ENCODE measurements at places on chromosomes 11 and 22. TPM values are rescaled to one million over a fixed set of nuclear protein-coding genes. Genes with fewer than 3 reads are reported as not detected.

Gene KCNQ1OT1
- 1.3 TPM for total RNA-seq

Gene TPBGL
- 0.54 TPM for total RNA-seq

Gene FXYD2
- total RNA-seq = 0.39 TPM

Gene PPFIBP2
- 21.5 TPM for total RNA-seq

Gene BAIAP2L2
- 0.18 TPM for total RNA-seq

Gene OR8B4
- total RNA-seq = not detected

Gene IFITM1
- total RNA-seq = 66.3 TPM

Gene CTSW
- not detected for total RNA-seq

Gene APOBEC3G
- 4.8 TPM for total RNA-seq

Gene TRIM6
- 53.8 TPM for total RNA-seq

Gene TSPAN32
- total RNA-seq = not detected

- no peak overlapping the region for H3K4me3 ChIP-seq
- peaks cover 11% of the 10 kb centered on the region for H3K36me3 ChIP-seq
- H3K27ac ChIP-seq = no peak overlapping the region
- no peak for DNase-seq
- no peaks in the 10 kb centered on the region for H3K27me3 ChIP-seq
Observed at GRCh38 chr11:73869332-73869949, 7.2 kb downstream of the COA4 start.

GRCh38 chr22:48799227-48799970 is 1028.3 kb downstream of the BRD1 start:
- no peaks in the 10 kb centered on the region for H3K27me3 ChIP-seq
- no peaks in the 10 kb centered on the region for H3K4me1 ChIP-seq
- no peak for DNase-seq
- no peaks in the 10 kb centered on the region for H3K36me3 ChIP-seq
- H3K4me3 ChIP-seq = no peak overlapping the region
- H3K27ac ChIP-seq = no peak overlapping the region

- no peaks in the 10 kb centered on the region for H3K36me3 ChIP-seq
- H3K27me3 ChIP-seq = no peaks in the 10 kb centered on the region
- no peak overlapping the region for H3K27ac ChIP-seq
- H3K4me3 ChIP-seq = no peak overlapping the region
Observed at GRCh38 chr11:76155500-76156227, 50.6 kb downstream of the WNT11 start.

GRCh38 chr22:22235558-22235957 is 9.0 kb upstream of the VPREB1 start:
- no peaks in the 10 kb centered on the region for H3K27me3 ChIP-seq
- H3K36me3 ChIP-seq = no peaks in the 10 kb centered on the region
- no peaks in the 10 kb centered on the region for H3K4me1 ChIP-seq
- peak; percentile 15 for DNase-seq
- H3K27ac ChIP-seq = no peak overlapping the region

DNA sequence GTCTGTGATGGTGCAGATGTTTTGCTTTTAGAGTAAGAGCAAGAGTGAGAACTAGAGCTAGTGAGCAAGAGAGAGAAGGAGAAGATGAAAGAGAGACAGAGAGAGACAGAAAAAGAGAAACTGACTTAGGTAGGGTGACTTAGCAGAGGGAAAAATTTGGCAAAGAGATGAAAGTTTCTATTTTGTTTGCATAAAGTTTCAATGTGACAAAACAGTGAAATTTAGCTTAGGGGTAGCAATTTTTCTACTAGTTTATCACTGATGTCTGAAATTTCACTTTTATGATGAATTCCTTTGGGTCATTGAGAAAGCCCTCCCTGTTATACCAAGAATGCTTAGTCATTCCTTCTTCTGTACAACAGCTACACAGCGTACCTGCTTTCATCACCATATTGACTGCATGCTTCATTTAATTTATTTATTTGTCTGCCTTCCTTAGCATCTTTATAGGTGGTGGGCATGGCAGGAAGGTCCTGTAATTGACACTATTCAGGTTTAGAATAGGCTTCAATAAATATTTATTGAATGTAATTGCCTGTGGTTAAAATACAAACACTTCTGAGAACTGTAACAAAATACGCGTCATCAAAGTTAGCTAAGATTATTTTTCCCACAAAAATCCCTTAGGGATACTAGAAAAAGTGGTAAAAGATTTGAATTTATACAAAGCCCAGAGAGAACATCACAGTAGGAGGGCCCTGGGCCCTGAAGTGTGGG is 19.9 kb upstream of the CTSC start:
- 0 out of 2 replicates have a peak overlapping the region, but pooled peaks have one; percentile 6 for H3K27ac ChIP-seq
- H3K27me3 ChIP-seq = no peaks in the 10 kb centered on the region
- no peak for DNase-seq
- no peaks in the 10 kb centered on the region for H3K36me3 ChIP-seq
- H3K4me3 ChIP-seq = no peak overlapping the region
- no peaks in the 10 kb centered on the region for H3K4me1 ChIP-seq

- H3K27ac ChIP-seq = peak overlapping the region; percentile 48
- no peaks in the 10 kb centered on the region for H3K36me3 ChIP-seq
- peaks cover 3% of the 10 kb centered on the region for H3K27me3 ChIP-seq
- H3K4me3 ChIP-seq = peak overlapping the region; percentile 54
Observed at GRCh38 chr11:14904745-14905103, 12.7 kb upstream of the CYP2R1 start.

GRCh38 chr11:16770016-16770415 is 31.6 kb downstream of the C11orf58 start:
- no peaks in the 10 kb centered on the region for H3K36me3 ChIP-seq
- H3K27me3 ChIP-seq = peaks cover 7% of the 10 kb centered on the region
- no peak overlapping the region for H3K27ac ChIP-seq
- H3K4me3 ChIP-seq = no peak overlapping the region

DNA sequence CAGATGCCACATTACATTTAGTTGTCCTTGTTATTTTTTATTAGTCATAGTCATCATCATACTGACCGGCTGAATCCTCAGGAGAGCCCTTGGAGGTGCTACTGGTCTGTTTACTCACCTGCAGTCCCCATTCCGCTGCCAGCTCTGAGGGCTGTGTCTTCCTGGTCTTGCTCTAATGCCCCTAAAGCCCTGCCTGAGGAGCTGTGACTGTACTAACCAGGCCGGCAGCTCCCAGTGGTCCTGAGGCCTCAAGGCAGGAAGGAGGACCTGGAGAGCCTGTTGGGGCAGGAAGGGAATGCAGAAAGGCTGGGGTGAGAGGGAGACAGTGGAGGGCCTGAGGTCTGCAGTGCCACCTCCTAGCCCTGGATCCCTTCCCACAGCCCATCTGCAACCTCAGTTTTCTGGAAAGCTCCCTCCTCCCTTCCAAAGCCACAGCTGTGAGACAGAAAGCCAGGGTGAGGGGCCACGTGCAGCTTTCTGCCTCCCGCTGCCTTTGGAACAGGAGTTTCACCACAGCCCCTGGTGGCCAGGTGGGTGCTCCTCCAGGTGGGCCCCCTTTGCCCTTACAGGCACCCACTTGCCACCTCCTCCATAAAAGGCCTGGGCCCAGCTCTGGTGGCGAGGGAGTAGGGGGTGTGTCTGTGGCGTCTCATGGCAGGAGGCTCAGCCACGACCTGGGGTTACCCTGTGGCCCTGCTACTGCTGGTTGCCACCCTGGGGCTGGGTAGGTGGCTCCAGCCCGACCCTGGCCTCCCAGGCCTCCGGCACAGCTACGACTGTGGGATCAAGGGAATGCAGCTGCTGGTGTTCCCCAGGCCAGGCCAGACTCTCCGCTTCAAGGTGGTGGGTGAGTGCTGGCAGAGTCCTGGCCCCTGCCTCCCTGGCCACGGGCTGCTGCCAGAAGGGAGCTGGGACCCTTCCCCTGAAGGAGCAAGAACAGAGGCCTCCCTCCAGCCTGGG is at the start of gene ZP1:
Gene ZP1 (plus strand): TSS at position 632 of the 960 bp plus-strand sequence. CDS start 20 bp downstream, at position 652.
- H3K27ac ChIP-seq = no peak within 1 kb of the TSS
- no peaks in the 10 kb centered on the region for H3K4me1 ChIP-seq
- H3K4me3 ChIP-seq = no peak within 1 kb of the TSS
- no peaks in the 10 kb centered on the region for H3K27me3 ChIP-seq

DNA sequence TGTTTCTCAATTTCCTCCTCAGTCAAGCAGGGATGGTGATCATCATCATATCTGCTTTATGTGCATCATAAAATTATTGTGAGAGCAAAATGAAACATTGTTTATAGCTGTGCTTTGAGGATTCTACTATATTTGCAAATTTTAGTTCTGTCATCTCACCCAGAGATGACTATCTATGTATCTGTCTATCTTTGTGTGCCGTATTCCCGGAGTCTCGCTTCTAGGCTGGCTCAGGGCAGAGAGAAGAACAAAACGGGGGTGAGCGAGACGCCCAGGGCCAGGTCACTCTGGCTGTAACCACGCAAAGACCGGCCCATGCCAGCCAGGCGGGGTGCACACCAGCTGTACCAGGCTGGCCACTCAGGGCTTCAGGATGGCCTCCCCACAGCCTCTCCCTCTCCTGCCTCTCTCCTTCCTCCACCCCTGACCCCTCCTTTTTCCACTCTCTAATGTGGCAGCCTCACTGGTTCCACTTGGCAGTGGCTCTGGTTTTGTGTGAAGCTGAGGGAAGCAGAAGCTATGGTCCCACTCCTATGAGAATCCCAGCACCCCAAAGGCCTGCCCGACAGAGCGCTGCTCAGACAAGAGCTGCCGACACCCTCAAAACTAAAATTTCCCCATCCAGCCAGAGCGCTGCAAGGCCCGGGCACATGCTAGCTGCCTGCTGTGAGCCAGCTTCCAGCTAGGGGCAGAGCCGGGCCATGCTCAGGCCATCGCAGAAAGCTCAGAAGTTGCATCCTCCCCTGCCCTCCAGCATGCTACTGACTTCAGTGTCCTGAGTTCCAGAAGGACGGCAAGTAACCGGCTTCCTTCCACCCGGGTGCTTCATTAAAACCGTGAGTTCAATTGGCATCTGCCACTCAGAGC is 139.5 kb upstream of the TBCEL start:
- H3K27ac ChIP-seq = no peak overlapping the region
- DNase-seq = no peak
- H3K27me3 ChIP-seq = peaks cover 30% of the 10 kb centered on the region
- no peaks in the 10 kb centered on the region for H3K36me3 ChIP-seq

GRCh38 chr22:42357221-42357620 is 75.0 kb downstream of the NFAM1 start:
- DNase-seq = no peak
- H3K27me3 ChIP-seq = no peaks in the 10 kb centered on the region
- H3K4me3 ChIP-seq = no peak overlapping the region
- H3K36me3 ChIP-seq = no peaks in the 10 kb centered on the region
- peaks cover 13% of the 10 kb centered on the region for H3K4me1 ChIP-seq

GRCh38 chr11:6418557-6419008 is 311 bp downstream of the APBB1 start:
- no peaks in the 10 kb centered on the region for H3K36me3 ChIP-seq
- H3K4me3 ChIP-seq = peak overlapping the region; percentile 62
- no peak overlapping the region for H3K27ac ChIP-seq
- peaks cover 40% of the 10 kb centered on the region for H3K27me3 ChIP-seq
- peaks cover 4% of the 10 kb centered on the region for H3K4me1 ChIP-seq

DNA sequence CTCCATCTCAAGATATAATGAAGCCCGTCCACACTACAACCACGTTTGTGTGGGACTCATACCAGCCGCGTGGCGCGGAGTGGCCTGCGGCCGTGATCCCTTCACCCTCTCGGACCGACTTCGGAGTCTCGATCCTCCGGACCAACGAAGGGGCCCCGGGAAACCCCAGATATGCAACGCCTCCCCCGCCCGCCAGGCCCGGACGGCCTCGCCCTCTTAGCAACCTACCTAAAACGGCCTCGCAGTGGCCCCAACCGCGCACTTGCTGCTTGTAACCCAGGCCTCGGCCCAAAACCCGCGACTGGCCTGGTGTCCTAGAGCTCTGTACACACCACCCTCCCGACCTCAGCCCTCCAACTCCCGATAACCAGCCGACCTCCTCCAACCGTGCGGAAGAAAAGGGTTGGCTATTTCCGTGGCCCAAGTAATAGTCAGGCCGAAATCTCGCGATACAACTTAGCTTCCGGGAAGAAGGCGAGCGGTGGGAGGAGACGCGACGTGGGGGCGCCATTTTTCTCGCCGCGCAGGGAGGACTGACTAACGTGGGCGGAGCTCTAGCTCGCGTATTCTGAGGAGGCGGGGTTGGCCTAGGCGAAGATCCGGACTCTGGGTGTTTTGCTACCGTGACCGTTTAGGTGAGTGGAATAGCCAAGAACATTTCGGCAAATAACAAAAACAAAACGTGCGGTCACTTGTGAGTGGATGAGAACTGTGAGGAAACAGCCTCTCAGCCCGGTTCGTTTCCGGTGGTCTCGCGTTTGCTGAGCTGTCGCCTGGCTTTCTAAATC is at the start of the genes C11orf54 and TAF1D:
Gene C11orf54 (plus strand): TSS at position 579 of the 788 bp plus-strand sequence. CDS start 5,722 bp downstream, outside the sequence.
Gene TAF1D (minus strand): TSS at position 402 of the 788 bp plus-strand sequence. CDS start 2,191 bp downstream, outside the sequence.
- H3K27me3 ChIP-seq = no peaks in the 10 kb centered on the region
- DNase-seq = peak; percentile 93
- H3K27ac ChIP-seq = peak within 1 kb of the TSS; percentile 97
- peak within 1 kb of the TSS; percentile 84 for H3K4me3 ChIP-seq

- H3K36me3 ChIP-seq = no peaks in the 10 kb centered on the region
- H3K4me3 ChIP-seq = no peak overlapping the region
- no peak for DNase-seq
- H3K27me3 ChIP-seq = no peaks in the 10 kb centered on the region
- peaks cover 9% of the 10 kb centered on the region for H3K4me1 ChIP-seq
- no peak overlapping the region for H3K27ac ChIP-seq
Observed at GRCh38 chr11:87180742-87181141, 143.0 kb downstream of the TMEM135 start.

- no peak overlapping the region for H3K4me3 ChIP-seq
- no peak for DNase-seq
- H3K27me3 ChIP-seq = no peaks in the 10 kb centered on the region
- no peaks in the 10 kb centered on the region for H3K4me1 ChIP-seq
- H3K27ac ChIP-seq = no peak overlapping the region
Observed at GRCh38 chr11:26946257-26946716, 47.6 kb upstream of the FIBIN start.

- no peaks in the 10 kb centered on the region for H3K4me1 ChIP-seq
- no peak overlapping the region for H3K27ac ChIP-seq
- peak; percentile 8 for DNase-seq
- no peak overlapping the region for H3K4me3 ChIP-seq
Observed at GRCh38 chr11:87878373-87878825, 296.8 kb downstream of the RAB38 start.

- no peaks in the 10 kb centered on the region for H3K36me3 ChIP-seq
- no peak overlapping the region for H3K4me3 ChIP-seq
- no peak overlapping the region for H3K27ac ChIP-seq
Observed at GRCh38 chr22:50698546-50698945, 25.9 kb downstream of the SHANK3 start.

- H3K27ac ChIP-seq = no peak overlapping the region
- no peaks in the 10 kb centered on the region for H3K36me3 ChIP-seq
- H3K27me3 ChIP-seq = no peaks in the 10 kb centered on the region
- no peak for DNase-seq
Observed at GRCh38 chr11:85438328-85438727, 188.8 kb downstream of the DLG2 start.

DNA sequence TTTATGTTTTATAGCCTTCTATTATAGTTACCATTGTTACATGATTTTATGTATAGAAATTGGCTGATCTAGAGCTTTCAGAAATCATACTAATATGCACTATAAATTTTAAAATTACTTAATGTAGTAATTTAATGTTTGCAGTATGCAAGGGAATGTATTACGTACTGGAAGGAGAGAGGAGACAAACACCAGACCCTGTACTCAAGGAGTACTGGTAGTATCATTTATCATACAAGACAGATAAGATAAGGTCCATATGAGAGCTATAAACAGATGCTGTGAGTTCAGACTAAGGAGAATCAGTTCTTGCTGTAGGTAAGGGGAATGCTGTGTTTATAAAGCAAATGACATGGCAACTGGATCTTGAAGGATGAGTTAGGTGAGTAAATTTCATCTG is 765 bp downstream of the BCO2 start:
- DNase-seq = no peak
- peaks cover 11% of the 10 kb centered on the region for H3K4me1 ChIP-seq
- no peaks in the 10 kb centered on the region for H3K36me3 ChIP-seq
- H3K27me3 ChIP-seq = no peaks in the 10 kb centered on the region
